ENCODE measurements at places on chromosomes 4 and X.

- DNase-seq: no peak
Measured at GRCh38 chr4:81573840-81574239, 102.1 kb upstream of the RASGEF1B start.

DNA sequence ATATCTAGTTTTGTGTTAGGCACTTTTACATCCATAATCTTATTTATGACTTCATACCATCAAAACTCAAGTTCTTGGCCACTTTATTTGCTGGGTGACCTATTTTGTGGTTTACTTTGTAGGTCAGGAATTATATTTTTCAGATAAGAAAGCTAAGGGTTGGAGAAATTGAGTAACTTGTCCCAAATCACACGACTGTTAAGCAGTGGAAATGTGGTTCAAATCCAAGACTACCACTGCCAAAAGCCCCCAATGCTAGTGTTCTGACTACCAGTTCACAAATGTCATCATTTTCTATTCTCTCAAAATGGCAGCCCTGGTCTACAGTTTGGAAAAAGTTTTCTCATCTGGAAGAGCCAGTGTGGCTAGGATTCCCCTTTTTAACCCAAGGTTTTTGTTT, 74.6 kb downstream of the OPHN1 start:
- DNase-seq: no peak

GRCh38 chr4:650951-651883, 22.9 kb downstream of the ATP5ME start:
- DNase-seq: no peak

DNA sequence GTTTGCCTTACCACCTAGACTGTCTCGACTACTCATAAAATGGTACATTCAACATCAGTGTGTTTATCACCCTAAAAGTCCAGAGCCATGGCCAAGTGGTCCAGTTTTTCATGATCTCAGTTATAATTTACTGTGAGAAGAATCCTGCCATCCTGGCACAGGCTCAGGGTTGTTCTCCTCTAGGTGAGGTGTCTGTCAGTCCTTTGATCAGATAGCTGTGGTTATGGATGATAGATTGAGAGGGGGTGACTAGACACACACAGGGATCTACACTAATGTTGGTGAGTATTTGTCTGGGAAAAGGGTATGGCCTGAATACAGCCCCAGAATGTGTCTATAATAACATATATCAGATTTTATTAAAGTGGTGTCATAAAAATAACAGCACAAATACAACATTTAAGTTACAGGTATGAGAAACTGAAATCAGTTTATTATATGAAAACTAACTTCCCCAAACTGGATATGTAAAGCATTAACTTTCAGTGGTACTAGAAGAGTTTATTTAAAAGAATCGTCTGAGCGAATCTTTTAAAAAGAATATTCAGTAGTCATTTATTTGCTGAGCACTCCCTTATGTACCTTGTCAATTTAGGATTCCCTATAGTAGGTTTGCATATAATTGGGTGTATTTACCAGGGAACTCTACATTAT, 93.3 kb downstream of the STIM2 start:
- no peak for DNase-seq

DNA sequence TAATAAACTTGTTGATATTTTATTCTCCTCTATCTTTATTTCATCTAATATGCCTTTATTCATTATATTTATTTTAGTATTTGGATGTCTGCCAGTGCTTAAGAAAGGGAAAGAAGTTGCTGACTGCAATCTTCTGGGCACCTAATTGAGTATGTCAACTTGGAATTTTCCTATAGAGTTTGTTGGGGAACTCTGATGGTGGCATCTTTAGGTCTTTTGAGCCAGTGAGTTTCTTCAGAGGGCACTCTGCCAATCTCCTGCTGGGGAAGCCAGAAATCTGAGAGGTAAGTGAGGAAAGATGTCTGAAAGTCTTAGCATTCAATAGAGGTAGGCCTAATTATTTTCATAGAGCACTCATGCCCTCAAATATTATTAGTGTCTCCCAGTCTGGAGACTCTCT, 475.0 kb downstream of the GABRG1 start:
- no peak for DNase-seq

All from NCI-H1417 treated with DMSO at 0.1 percent for 48 hours (cell line).